Substantia nigra (tissue), 51 donors: ENCODE measurements at places on chromosomes 2 and 18.

- DNase-seq = no peak
Observed at GRCh38 chr2:40359811-40360210, 92.1 kb downstream of the SLC8A1 start.

GRCh38 chr2:104793966-104794365, 59.9 kb upstream of the POU3F3 start:
- DNase-seq = no peak

GRCh38 chr2:28338831-28339321, 53.8 kb upstream of the FOSL2 start:
- no peak for DNase-seq

DNA sequence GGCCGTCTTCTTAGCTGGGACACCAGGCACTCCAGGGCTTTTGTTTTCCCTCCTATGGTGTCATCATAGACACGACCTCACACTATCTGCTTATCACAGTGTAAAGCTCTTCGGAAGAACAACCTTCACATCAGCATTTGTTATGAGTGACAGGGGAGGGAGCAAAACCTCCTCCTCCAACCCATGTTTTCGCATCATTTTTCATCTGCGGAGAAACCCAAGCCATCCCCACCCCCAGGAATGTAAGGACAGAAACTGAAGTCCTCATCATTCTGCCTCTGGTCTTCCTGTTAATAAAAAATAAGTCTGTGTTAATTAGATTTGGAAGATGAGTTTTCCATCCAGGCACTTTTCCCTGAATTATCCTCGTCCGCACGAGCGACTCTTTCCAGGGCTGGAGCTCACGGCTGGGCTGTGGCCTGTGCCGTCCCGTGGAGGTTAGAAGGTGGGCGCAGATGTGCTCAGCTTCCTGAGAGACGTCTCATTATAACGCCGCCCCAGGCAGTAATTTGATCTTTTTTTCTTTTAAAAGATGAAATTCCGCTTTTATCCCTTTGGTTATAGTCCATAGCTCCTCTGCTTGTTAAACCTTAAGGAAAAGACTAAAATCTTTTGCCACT, 101.6 kb upstream of the TMEM18 start:
- no peak for DNase-seq

DNA sequence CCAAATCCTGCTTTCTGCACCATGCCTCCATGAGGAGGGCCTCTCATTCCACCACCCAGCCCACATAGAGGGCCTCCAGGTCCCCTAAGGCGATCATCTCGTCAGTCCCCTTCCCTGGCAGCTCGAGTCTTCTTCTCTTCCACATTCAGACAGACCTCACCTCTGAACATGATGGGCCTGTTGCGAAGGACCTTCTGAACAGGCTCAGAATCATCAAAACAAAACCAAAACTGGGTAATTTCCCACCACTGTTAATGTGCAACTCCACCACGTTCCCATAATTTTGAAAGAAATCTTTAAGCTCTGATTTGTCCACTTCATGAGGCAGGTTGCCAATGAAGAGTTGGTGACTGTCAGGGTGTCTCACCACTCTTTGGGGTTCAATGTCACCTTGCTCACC, 20.4 kb downstream of the ZRANB3 start:
- no peak for DNase-seq

DNA sequence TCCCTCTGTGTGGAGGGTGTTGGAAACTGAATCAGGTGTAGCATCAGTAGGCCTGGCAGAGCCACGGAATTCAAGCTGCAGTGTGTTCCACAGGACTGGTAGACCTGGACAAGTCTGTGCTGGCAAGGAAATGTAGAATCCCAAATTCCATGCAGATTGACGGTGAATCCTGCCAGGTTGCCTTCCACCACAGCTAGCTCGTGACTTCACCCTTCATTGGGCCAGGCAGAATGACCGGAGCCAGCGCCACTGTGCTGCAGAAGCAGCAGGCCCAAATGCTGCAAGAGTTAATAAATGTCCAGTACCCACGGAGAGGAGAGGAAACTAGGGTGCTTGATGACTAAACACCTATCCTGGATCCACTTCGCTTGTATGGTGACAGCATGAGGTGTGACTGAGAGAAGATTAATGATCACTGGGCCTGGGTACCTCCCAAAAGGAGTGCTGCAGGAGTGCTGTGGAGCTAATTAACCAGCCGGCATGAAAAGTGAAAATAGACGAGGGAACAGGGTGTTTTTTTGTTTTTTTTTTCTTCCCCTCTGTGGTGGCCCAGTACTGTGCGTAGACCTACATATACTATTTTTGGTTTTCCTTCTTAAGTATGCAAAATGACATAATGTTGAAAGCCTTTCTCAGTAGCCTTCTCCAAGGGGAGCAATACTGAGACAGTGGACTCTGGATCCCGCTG, 122.2 kb downstream of the TANC1 start:
- no peak for DNase-seq

DNA sequence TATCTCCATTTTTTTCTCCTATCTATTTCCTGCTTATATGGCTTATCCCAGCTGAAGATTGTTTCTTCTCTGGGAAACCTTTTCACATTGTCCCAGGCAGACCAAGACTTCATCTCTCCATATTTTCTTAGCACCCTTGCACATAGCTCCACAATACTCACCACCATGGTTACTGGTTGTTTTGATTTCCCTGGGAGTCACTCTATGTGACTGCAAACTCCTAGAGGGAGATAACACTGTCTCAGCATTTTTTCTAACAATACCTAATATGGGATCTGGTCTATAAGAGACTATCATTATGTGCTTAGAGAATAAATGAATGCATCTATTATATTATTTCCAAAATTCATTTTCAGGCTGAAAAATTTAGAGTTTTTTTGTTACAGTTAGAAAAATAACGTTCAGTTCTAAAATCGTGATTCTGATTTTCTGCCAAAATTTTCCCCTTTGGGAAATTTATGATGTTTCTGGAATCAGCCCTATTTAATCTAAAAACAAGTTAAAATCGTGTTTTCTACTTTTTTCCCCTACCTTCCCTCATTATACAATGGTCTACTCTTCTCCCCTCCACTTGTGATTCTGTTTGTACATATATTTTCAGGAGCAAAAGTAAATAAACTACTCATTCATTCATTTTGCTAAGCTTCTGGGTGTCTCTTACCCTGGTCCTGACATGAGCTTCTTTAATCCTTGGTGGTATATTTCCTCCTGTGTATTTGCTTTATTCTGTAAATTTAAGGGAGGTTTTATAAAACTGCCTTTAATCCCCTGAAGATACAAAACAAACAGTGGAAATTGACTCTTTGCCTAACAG, 95.4 kb downstream of the HNMT start:
- DNase-seq = no peak

- DNase-seq = no peak
Observed at GRCh38 chr2:53562407-53562806, 205.2 kb upstream of the CHAC2 start.

- no peak for DNase-seq
Observed at GRCh38 chr2:202387608-202388342, 11.6 kb downstream of the BMPR2 start.

DNA sequence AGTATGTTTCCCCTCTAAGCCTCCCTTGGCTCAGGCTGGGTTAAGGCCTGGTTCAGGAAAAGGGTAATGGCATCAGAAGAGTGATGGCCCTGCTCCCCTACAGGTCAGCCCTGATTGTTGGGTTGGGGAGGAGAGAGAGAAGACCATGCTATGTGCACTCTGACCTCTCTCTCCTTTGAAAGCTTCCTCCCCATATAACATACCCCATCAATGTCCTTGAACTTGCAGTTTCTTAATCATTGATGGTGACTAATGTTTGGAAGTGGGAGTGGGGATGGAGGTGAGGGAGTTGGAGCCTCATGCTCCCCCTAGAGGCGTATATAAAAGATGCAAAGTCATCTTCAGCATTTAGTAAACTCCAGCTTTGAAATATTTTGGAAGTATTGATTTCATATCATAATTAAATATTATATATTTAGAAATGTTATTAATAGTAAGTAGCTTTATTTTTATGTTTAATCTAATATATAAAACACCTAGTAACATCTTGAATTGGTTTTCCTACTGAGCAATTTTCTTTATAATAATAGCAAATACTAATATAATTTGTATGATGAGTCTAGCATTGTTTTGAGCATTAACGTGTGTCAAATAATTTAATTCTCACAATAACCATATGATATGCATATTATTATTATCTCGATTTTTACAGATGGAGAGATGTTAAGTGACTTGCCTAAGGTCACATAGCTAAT, 8.8 kb downstream of the PLCL1 start:
- DNase-seq = no peak

DNA sequence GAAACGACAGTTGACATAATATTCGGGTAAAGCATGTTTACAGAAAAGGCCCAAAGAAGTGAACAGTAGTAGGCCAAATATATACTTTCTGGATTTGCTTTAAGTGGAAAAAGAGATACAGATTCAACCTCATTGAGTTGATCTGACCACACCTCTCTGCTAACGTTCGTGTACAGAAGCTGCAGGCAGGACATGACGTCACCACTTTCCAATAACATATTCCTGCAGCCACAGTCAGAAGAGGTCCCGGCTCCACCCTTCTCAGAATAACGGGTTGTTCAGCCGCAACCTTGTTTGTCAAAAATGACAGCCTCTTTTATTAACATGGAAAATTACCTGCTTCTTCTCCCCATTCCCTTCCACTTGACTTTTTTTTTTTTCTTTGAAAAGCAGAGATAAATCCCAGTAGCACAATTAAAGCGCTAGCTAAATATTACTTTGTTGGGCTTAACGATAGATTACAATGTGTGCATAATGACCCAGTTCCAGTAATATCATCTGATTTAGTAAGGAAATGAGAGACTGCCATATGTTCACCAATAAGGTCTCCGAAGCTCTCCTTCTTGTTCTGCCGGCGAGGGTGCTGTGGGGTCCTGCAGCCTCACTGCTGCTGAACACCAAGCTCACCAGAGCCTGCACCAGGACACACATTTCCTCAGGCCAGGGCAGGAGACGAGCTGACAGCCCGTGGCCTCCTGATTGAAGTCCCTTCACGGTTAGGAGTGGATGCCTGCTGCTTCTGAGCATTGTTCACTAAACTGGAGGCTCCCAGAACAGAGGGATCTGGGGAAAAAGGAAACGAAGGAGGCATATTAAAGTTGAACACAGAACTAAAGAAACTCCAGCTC, 451.0 kb upstream of the SALL3 start:
- DNase-seq = no peak

DNA sequence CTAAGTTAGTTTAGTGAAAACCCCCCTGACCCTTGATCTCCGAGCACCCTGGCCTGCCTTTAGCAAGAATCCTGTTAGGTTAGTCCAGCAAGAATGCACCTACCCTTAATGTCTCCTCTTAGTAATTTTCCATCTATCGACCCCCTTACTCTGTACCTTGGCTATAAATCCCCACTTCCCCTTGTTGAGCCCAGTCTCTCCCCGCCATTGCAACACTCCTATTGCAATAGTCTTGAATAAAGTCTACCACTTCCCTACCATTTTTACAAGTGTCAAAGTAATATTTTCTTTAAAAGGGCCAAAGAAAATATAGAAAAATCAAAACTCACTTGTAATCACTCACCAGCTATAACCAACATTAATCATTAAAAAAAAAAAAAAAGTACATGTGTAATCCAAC, 4.2 kb upstream of the ZBTB7C start:
- no peak for DNase-seq

- no peak for DNase-seq
Observed at GRCh38 chr2:64862623-64863022, 126.6 kb upstream of the SLC1A4 start.

DNA sequence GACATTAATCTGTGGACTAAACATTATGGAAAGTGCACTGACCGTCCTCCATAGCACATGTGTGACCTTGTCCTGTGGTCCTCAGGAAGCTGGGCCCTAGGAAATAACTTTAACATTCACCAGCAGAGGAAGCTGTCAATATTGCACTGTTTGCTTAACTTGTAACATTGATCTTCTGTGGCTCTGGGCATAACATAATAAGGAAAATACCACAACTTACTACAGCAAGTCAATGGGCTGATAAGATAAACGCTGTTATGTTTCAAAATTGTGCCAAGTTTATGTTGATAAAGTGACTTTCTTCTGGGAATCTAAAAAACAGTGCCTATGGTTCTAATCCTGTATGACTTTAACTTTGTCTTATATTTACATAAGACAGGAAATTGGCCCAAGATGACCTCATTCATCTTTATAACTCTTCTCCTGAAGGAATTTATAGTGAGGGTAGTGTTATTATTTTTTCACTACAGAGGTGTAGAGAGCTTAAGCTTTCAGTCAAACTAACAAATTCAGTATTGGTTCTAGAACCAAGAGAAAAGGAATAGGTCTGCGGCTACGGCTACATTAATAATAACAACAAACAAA, 113.7 kb upstream of the MAP4K3 start:
- no peak for DNase-seq

DNA sequence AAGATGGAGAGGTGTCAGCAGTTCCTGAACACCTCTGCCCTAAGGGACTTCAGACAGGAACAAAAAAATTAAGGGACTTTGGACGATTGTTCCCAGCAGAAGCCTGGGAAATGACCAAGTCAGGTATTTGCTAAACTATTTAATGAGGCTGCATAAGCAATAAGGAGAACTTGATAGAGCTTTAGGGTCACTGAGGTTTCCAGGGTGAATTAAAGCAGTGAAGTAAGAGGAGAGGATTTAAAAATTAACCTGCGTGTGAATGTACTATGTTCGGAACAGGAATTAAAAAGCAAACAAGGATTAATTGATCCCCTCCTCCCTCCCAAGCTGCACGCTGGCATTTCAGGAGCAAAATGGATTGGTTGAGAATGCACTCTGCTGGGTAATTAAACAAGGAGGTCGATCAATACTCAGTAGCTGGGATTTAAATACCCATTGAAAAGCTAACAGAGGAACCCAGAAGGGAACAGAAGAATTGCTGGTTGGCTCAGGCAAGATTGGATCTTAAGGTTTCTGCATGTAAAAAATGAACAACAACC, 157.2 kb downstream of the RNF152 start:
- no peak for DNase-seq

GRCh38 chr18:63878925-63879324, 8.6 kb upstream of the SERPINB2 start:
- no peak for DNase-seq

DNA sequence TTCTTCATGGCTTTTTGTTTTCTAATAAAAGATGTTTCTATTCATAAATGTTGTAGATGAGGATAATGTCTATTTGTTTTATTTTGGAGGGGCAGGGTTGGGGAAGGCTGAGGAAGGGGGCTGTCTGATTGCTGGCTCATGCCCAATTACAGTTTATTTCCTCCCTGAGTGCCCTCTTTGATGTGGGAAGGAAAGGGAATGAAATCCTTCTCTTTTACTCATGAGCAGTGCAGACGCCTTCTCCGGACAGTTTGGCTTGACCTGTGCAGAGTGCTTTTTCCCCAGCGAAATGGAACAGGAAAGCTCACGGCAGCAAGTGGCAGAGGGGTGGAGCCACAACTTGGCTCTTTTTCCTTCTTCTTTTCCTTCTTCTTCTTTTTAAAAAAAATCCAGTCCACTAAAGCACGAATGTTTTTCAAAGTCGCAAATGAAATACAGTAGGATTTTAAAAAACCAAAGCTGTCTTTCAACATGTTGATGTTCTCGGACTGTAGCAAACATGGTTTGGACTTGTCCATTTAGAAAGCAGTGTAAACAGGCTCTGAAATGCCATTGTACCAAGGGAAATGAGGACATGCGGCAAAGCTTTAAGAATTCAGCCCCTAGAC, 34.5 kb downstream of the RAB31 start:
- no peak for DNase-seq
